ENCODE measurements at places on chromosomes 3 and 15.
A peak's percentile ranks its signal among the peaks of the same experiment; 100 is the strongest.

DNA sequence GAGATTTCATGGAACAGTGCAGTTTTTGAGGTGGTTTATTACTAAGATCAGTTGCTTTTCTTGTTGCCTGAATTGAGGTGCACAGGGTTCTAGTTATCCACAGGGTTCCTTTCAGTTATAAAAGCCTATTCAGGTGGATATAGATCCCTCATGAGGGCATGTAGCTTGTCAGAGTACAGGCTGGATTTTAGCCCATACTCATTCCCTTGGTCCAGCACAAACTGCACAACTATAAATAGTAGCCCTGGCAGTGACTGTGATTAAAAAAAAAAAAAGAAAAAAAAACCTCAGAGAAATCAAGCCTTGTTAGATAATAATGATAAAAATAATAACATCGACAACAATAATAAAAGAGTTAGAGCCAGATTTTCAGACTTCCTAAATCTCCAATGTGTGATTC, 154.3 kb downstream of the ZBBX start:
- DNase-seq, result no peak

GRCh38 chr15:37888356-37888755, 46.1 kb upstream of the TMCO5A start:
- DNase-seq, result no peak

GRCh38 chr3:130533247-130533646, 16.3 kb downstream of the COL6A6 start:
- no peak for DNase-seq

- no peak for DNase-seq
Measured at GRCh38 chr3:132418916-132419315, 1.6 kb downstream of the DNAJC13 start.

- DNase-seq, result no peak
Measured at GRCh38 chr3:177071496-177072156, 125.7 kb downstream of the TBL1XR1 start.

DNA sequence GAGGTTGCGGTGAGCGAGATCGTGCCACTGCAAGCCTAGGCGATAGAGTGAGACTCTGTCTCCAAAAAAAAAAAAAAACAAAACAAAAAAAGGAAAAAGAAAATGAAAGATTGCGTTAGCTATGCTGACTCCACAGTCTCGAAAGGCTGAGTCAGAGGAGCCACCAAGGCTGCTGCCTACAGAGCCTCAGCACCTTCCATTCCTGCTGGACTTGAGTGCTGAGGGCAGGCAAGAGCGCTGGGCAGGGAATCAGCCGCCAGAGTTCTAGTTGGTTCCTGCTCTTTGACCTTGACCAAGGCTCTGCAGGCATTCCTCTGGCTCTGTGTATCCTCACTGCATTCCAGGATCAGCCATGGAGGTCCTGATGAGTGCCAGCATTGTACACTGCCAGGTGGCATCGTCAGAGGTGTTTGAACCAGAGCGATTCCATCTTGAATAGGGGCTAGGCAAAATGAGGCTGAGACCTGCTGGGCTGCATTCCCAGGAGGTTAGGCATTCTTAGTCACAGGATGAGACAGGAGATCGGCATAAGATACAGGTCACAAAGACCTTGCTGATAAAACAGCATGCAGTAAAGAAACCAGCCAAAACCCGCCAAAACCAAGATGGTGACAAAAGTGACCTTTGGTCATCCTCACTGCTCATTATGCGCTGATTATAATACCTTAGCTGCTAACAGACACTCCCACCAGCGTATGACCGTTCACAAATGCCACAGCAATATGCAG, 5.9 kb downstream of the MESP2 start:
- DNase-seq, result peak; percentile 63

GRCh38 chr3:186182850-186183249, 74.0 kb upstream of the ETV5 start:
- peak; percentile 9 for DNase-seq

DNA sequence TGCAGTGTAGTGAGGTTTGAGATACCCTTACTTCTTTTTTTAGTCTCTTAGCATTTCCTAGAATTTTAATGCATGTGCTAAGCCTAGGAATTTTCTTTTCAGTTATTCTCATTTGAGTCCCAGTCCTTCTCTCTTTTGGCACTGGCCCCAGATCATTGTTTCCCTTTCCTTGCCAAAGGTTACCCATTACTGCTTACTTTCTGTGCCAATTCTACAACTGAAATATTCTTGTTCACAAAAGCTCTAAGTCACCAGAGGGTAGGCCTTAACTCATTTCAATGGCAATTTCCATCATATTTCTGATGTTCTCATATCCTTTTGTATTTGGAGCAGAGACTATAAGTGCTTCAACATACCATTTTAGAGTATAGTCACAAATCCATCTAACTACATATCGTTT, 199.6 kb upstream of the CBLB start:
- no peak for DNase-seq

GRCh38 chr15:47184908-47185801, 532.1 kb upstream of the SEMA6D start:
- DNase-seq, result peak; percentile 1

GRCh38 chr3:146469150-146470017, at the start of gene PLSCR2:
Gene PLSCR2, minus strand, starts transcription at chr3:146469561. Its CDS starts 9,657 bp downstream, at chr3:146459904.
- no peak for DNase-seq

GRCh38 chr15:71281256-71281655, 166.0 kb downstream of the THSD4 start:
- peak; percentile 45 for DNase-seq

DNA sequence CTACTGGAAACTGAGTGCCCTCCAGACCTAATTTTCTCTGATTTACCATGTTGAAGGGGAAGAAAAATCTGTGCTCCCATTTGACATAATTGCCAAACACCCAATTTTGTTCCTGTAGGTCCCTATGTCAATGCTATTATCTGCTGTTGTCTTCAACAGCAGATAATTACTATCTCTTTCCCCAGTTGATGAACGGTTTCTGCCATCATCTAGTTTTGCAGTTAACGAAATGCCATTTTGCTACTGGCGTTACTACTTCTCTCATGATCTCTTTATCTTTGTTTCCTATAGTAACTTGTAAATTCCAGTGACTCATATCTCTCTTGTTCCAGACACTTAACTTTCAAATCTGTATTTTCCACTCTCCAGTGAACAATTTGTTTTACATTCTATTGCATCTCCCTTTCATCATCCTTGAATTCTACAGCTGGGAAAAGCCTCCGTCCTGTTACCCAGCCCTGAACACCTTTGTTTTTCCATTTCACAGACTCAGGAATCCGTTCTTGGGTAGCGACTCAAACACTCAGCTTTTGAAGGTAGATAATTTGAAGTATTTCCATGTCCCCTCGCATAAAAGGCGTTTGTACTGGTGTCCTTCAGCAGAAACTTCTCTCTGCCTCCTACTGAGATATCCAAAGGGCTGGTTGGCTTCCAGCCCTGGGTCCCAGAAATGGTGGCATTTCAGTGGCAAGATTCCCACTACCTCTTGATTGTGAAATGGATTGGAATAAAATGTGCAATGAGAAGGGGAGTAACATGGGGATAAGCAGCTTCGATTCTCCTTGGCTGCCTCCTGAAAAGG, 111.7 kb downstream of the FOXB1 start:
- DNase-seq, result peak; percentile 61

- no peak for DNase-seq
Measured at GRCh38 chr3:182393151-182393550, 400.2 kb upstream of the ATP11B start.

DNA sequence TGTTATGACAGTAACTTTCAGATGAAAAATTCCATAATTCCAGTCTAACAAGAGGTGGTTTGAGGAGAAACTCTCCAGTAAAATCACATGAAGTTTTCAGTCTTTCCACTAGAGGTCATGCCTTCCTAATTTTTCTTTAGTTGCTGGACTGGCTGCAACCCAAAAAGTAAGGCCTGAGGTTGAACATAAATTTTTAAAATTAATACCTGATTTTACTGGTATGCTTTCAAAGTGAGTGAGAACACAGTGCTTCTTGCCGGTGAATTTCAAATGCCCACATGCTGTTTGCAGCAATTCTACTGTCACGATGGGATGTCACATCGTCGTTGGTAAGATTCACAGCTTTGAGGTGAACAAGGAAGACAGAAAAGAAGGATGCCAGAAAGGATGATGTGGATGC, 89.0 kb upstream of the FGF12 start:
- peak; percentile 71 for DNase-seq

GRCh38 chr15:70856177-70856883, 2.4 kb upstream of the LARP6 start:
- peak; percentile 82 for DNase-seq

DNA sequence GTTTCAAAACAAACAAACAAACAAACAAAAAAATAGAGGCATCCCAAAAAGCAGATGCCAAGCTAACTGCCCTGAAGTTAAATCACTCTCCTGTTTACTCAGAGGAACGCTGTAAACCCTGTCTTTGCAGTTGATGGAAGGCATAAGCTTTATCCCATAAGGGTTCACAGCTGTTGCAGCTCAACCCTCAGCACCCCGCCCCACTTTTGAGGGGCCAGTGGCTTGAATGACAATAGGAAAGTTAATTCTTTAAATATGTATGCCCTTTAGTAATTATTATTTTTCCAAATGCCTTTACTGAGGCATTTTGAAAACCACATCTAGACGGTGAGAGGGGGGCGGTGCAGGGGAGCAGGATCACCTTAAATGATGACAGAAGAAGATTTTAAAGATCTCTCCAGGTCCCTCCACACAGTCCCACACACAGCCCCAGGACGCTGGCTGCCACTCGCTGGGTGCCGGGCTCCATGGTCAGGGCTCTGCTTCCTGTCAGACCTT, 272.1 kb downstream of the FAM43A start:
- DNase-seq, result no peak

DNA sequence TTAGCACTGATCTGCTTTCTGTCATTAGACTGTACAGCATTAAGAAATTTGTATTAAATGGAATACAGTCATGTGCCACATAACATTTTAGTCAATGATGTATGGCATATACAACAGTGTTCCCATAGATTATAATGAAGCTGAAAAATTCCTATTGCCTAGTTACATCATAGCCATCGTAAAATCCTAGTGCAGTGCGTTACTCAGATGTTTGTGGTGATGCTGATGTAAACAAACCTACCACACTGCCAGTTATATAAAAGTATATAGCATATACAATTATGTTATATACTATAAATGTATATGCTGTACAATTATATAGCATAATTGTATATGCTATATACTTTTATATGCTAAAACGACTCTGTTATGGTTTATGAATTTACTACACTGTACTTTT, 41.7 kb downstream of the APH1B start:
- DNase-seq, result no peak

DNA sequence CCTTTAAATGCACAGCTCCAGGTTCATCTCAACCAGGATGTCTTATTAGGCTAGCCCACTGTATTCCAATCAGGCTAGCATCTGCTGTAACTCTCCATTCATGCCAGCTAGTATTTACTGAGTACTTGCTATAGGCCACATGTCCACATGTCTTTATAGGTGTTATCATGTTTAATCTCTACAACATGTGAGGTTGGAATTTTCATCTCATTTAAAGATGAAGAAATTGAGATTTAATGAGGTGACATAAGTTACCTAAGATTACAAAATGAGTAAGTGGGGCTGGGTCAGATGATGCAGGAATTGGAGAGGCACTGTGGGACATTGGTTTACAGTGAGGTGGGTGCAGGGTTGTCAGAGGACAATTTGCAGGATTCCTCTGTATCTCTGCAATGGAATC, 2.9 kb downstream of the IFT122 start:
- DNase-seq, result no peak

GRCh38 chr3:42780892-42781700, 8.0 kb upstream of the CCDC13 start:
- DNase-seq, result peak; percentile 66

- DNase-seq, result no peak
Measured at GRCh38 chr3:120749843-120750242, 7.3 kb downstream of the GTF2E1 start.

DNA sequence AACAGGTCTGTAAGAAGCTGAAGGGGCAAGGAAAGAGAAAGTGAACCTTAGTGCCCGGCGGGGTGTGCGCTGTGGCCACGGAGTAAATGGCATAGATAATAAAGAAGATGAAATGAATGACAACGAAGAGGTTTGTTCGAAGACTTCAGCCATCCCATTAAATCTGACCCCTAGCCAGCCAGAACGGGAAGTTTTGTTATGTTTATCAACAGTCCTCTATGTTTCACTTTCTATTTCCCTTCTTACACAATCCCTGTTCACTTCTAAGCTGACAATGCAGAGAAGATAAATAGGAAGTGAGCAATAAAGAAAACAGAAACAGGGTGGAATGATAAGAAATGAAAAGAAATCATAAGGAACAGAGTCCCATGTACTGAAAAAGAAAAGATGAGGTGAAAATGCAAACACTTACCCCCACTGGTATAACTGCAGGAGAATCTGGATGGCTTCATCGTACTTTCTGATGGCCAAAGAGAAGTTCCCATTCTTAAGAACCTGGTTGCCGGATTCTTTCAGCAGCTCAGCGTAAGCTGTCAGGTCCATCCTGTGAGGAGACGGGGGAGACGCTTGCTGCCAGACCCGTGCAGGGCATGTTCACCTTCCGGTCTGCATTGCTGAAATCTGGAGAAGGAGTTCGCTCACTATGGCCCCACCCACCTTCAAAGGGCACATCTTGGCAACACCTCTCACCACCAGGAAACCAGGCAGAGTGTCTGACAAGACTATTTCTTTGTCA, 36.8 kb downstream of the TRANK1 start:
- DNase-seq, result peak; percentile 30

GRCh38 chr3:159791336-159791735, 197.3 kb upstream of the IL12A start:
- no peak for DNase-seq
